ENCODE measurements at places on chromosomes 2 and 18.
A peak's percentile ranks its signal among the peaks of the same experiment; 100 is the strongest.

DNA sequence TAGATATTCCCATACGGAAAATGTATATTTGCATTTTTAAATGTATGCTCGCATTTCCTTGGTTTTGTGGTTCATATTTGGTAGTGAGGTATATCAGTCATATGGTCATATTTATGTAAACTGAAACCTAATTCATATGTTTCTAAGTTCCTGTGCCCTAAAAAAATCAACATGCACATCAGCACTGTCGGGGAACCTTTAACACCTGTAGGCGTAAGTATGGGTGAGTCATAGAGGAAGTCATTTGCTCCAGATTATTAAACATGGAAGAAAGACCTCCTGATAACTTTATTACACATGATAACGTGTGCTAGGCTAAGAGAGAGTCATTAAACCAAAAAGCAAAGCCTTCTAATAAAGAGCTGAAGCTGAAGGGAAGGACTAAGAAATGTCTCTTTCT is 437.7 kb downstream of the NRXN1 start:
- DNase-seq, result no peak

- no peak for DNase-seq
These were observed 169.2 kb downstream of the TRIM43 start for GRCh38 chr2:95760806-95761525.

GRCh38 chr2:134098321-134098720 is 155.6 kb upstream of the MGAT5 start:
- no peak for DNase-seq

DNA sequence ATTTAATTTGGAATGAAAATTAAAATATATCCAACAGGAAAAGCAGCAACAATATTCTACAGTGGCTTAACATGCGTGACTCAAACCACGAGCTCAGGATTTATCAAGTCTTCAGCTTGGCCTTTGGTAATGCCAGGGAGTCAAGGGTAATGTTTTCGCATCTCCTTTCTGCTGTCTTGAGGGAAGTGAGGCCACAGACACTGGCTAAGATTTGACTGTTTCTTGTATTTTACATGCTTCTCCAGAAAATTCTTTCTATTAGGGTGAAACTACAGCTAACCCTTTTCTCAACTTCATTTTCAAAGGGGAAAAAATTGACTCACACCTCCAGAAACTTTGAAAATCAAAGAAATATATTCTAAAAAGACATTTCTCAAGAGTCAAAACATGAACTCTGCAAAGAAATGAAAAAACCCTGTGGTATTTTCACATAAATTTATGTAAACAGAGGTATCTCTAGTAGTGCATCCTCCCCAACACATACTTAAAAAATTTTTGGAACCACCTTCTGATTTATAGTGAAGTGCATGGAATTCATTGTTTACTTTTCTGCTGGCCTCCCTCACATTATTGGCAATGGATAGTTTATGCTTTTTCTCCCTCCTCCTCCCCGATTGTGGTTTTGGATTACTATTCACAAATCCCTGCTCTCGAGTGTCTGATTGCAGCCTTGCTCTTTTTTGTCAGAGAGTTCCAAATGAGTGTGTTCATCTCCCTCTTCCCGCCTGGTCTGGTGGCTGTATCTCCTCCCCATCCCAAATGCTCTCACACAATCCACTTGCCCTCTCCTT is 48.7 kb downstream of the DPP4 start:
- DNase-seq, result no peak

DNA sequence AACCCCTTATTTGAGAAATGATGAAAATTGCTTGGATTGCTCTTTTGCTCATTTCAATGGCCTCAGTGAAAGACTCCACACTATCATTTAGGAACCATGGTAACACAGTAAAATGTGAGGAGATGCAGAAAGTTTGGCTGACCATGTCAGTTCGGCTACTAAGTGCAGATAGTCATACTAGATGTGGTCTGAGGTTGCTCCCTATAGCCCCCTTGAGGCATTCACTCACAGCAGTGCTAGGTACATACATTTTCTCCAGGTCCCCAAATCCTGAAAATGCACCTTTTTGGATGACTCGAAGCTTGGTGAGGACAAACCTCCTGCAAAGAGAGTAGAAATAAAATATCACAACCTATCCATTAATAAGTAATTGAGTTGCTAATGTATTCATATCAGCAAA is 86.3 kb downstream of the FSHR start:
- no peak for DNase-seq

GRCh38 chr2:164597983-164598382 is 23.3 kb downstream of the GRB14 start:
- DNase-seq, result no peak

- peak; percentile 55 for DNase-seq
These were observed 210.6 kb downstream of the ZNF521 start for GRCh38 chr18:25141399-25141798.

- peak; percentile 87 for DNase-seq
These were observed 310.9 kb downstream of the PRKCE start for GRCh38 chr2:45962177-45962921.

- DNase-seq, result no peak
These were observed 17.6 kb upstream of the KIDINS220 start for GRCh38 chr2:8855010-8855409.

- no peak for DNase-seq
These were observed 8.7 kb downstream of the EPHA4 start for GRCh38 chr2:221563270-221563985.

DNA sequence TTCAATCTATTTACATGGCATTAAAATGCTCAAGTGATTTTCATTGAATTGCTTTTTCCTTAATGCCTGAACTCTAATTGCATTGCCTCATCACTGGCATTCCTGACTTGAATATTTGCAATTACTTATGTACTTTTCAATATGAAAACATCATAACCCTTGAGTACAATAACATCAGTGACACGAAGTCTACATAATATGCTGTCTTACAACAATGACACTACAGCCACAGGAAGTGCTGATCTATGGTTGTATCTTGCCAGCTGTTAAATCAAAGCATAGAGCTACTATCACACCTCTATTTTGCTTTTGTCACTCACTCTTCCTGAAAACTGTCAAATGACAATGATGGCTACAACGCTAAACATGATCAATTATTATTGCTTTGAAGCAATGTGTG is 156.9 kb downstream of the CCDC102B start:
- no peak for DNase-seq

- peak; percentile 27 for DNase-seq
These were observed 300.7 kb upstream of the UBE2E3 start for GRCh38 chr2:180679693-180680092.

- DNase-seq, result no peak
These were observed 36.9 kb downstream of the SCN1A start for GRCh38 chr2:166090908-166091307.

- no peak for DNase-seq
These were observed 38.6 kb downstream of the RAMP1 start for GRCh38 chr2:237898057-237898414.

- DNase-seq, result no peak
These were observed 77.1 kb downstream of the SPATS2L start for GRCh38 chr2:200383380-200384110.

DNA sequence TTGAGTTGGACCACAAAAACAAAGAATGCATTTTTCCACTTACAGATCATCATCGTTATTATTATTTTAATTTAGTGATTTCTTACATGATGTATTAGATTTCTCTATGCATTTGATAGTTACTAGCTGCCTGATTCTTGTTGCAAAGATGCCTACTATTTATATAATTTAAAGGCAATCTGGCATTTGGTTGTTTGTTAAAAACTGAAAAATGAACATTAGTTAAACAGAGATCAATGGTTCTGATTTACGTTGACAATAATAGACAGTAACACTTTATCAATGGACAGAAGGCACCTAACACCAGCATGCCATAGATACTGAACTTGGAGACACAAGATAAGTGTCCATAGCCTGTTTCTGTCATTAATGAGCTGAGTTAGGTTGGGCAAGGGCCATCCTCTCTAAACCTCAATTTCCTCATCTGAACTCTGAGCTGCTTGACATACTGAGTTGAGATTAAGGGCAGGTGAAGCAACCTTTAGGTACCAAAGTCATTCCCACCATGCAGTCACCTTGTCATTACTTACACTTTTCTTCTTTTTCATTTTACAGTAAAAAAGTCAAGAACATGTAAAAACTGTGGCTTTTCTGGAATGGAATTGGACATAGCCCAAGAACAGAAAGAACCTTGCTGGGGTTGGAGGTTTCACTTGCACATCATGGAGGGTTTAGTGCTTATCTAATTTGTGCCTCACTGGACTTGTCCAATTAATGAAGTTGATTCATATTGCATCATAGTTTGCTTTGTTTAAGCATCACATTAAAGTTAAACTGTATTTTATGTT is 3.1 kb downstream of the CCL20 start:
- DNase-seq, result no peak

DNA sequence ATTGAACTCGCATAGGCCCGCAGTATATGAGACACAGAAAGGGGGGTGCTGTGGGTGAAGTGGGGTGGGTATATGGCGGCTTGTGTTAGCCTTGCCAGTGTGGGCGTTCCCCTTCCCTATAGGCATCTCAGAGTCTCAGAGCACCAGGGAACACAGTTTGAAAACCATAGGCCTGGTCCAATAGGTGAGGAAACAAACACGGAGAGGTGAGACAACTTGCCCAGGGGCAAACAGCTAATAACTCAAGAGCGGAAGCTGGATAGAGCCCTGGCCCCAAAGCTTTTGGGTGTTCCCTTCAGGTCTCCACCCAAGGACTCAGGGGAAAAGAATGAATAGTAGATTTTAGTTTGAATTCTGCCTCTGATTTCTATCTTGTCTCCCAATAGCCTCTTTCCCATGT is 7.9 kb downstream of the LIPG start:
- no peak for DNase-seq

- DNase-seq, result peak; percentile 59
These were observed 42.6 kb upstream of the HNRNPA3 start for GRCh38 chr2:177169810-177170514.

DNA sequence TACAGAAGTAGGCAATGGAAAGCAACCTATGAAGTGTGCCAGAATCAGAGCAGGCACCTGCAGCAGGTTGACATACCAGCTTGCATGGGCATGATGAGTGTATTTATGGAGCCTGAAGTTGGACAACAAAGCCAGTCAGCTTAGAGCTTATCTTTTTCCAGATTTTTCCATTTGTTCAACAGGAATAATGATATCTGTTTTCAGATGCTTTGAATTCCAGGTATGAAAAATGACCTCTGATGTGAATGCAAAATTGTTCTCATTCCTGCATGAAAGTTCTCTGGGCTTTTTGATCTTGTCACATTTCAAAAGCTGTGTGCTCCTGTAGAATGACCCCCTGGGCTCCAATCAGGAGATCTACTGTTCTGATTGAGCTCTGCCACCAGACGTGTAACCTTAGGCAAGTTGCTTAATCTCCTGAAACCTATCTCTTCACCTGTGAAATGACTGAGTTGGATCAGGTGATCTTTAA is 38.2 kb upstream of the VIT start:
- DNase-seq, result no peak

DNA sequence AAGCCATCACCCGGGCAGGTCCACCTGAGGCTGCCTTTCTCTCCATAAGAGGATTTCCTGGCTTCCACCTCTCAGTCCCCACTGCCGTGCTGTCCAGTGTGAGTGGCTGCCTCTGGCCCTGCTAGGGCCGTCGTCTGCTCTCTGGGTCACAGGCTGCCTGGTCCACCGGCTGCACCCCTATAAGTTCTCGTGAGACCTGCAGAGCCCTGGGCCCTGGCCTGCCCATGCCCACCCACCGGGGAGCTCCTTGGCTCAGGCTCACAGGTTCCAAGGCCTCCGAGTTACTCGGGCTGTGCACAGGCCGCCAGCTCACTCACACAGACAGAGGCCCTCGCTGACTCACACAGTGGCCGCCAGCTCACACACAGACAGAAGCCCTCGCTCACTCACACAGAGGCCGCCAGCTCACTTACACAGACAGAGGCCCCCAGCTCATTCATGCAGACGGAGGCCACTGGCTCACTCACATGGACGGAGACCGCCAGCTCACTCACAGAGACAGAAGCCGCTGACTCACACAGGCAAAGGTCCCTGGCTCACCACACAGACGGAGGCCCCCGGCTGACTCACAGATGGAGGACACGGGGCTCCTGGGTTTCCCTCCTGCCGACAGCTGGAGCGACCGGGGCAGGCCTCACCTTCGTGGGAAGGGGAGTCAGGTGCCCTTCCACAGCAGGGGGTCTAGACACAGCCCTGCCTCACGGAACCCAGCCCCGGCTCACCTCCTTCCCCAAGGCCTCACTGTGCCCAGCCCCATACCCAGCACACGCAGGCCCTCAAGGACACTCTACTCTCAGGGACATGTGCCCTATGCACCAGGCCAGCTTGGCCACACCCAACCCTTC is 334.1 kb upstream of the MYT1L start:
- DNase-seq, result peak; percentile 37

- peak; percentile 61 for DNase-seq
These were observed 4.7 kb downstream of the NRP2 start for GRCh38 chr2:205686783-205687640.

GRCh38 chr2:175227393-175227792 is 45.9 kb upstream of the ATP5MC3 start:
- no peak for DNase-seq

DNA sequence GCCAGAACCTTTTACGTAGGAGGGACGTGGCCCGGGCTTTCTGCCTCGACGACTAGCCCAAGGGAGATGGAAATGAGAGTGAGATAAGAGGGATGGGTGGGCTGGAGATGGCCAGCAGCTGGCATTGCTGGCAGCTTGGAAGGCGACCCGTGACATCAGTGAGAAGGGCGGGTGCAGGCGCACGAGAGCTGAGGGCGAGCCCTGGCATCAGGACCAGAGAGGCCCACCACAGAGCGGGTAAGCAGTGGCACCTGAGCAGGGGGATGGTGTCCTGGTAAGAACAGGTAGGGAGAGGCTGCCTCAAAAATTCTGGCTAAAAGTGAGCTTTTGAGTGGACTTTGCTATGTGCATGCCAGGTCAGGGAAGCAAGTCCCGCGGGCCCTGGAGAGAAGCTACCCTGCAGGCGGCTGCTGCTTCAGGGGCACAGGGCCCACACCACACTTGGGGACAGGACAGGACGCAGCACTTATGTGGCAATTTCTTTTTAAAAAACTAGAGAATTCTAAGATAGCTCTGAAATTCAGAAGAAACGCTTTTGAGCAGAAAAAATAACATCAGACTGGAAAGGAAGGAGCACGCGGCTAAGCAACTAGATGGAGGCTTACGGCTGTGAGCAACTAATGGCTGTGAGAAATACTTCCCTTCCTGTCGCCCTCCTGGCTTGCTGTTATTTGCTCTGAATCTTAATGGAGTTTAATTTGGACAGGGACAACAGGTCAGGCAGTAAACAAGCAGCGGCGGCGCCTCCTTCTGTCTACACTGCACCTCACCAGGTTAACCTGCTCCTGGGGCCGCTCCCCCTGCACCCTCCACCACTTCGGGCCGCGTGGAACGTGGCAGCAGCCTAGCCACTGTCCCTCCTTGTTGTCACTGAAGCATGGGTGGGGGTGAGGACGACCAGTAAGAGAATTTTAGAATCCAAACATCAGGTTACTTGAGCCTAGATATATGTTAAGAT is 20.5 kb downstream of the THAP4 start:
- DNase-seq, result no peak

- peak; percentile 31 for DNase-seq
These were observed 126.0 kb downstream of the LPIN1 start for GRCh38 chr2:11872247-11872947.
